ENCODE measurements at places on chromosomes 7 and 10.
A peak's percentile ranks its signal among the peaks of the same experiment; 100 is the strongest.

- no peak for DNase-seq
Measured at GRCh38 chr10:125979976-125980375, 83.6 kb downstream of the FANK1 start.

DNA sequence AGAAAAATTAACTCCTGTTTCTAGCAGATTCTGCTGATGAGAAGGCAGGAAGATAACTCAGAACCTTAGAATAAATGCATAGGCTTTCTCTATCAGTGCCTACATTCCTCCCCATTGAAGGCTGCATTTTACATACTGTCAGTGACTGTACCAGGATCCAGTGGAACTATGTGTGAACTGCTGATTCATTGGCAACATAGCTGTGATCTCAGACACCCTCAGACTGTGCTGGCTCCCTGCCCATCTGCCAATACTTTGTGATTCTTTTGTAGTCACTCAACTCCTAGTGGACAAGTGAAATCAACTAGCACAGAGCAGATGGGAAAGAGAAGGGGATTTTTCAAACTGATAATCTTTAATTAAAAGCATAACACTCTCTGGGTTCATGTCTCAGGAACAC is 375.8 kb downstream of the MDFIC start:
- DNase-seq, result no peak

GRCh38 chr10:22681783-22682183 is 32.6 kb downstream of the PIP4K2A start:
- DNase-seq, result peak; percentile 25

DNA sequence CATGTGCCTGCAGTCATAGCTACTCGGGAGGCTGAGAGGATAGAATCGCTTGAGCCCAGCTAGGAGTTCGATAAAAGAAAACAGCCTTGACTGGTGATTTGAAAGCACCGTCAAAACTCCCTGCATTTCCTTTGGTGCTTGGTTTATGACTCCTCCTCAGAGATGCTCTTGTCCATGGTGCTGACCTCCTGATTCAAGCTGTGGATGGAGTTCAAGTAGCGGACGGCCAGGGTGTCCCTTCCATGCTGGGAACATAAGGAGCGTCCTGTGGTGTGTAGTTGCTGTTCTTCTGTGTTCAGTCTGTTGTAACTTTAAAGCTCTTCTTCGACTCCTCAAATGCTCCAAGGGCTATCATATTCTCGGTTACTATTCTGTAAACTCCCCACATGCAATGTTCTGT is 382.5 kb upstream of the KIAA1217 start:
- DNase-seq, result no peak

DNA sequence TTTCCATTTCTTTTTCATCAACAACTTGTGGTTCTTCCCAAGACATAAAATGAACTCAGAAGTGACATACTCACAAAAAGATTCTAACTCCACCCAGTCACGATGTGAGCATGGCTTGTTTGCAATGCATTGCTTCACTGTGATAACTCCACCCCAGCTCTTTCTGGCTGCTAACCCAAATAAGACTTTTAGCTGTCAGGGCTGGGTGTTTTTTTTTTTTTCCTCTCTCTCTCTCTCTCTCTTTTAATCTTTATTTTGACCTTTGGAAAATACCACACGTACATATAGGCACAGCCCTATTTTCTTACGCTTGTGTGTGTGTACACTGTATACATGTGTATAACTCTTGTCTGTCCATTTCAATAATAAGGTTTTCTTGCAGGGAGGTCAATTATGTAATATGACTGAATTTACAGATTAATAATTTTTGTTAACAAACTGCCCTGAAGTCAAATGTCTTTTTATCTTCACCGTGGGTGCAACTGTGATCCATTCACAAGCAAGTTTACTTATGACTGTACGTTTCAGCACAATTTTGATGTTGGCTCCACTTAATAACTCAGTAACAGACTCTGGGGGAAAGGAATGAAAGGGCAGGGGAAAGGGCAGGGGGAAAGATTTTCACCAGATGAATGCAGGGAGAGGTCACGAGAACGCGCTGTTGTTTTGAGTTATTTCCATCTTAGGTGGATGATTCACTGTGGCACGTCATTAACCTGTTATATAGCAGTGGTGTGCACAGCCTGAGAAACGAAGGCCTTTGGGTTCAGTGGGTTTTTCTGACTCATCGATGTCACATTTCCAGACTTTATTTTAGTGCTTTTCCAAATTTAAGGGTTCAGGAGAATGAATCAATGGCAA is 49.1 kb downstream of the APBB1IP start:
- DNase-seq, result peak; percentile 49

DNA sequence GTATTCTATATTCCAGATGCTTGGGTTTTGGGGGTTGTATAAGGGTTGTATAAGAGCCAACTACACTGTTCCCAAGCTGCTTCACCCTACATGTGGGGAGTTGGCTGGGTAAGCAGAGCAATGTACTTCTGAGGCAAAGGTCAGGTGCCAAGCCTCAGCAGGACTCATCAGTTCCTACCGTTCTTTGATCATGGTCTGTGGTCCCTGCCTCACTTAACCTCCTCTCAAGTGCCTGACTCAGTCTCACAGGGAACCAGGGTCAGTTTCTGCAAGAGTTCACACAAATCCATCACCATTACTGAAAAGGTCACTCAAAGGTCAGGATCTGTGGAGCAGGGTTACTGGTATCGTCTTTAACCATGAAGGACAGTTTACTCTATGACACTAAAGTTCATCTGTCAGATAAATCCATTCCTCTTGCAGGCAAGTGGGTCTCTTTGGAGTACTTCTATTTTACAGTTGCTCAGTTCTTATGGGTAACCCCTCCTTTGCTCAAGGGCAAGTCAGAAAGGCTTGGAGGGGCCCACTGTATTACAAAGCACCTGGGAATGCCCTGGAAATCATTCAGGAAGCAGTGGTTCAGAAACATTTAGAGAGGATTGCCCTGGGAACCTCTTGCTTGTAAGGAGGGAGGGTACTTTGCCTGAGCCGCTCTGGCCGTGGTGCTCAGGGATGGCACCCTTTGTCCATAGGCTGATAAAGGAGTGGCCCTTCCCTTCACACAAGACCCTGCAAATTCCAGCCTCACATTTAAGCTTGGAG is 184.3 kb upstream of the CDCA7L start:
- DNase-seq, result no peak

GRCh38 chr7:105191331-105191730 is 177.3 kb downstream of the KMT2E start:
- no peak for DNase-seq

- DNase-seq, result no peak
Measured at GRCh38 chr7:55574051-55574717, 1.9 kb upstream of the VOPP1 start.

- DNase-seq, result no peak
Measured at GRCh38 chr7:123729218-123729578, 19.6 kb downstream of the WASL start.

GRCh38 chr10:94680544-94680943 is 3.0 kb upstream of the CYP2C18 start:
- no peak for DNase-seq

GRCh38 chr7:104984585-104985258 is 29.3 kb upstream of the KMT2E start:
- DNase-seq, result no peak

DNA sequence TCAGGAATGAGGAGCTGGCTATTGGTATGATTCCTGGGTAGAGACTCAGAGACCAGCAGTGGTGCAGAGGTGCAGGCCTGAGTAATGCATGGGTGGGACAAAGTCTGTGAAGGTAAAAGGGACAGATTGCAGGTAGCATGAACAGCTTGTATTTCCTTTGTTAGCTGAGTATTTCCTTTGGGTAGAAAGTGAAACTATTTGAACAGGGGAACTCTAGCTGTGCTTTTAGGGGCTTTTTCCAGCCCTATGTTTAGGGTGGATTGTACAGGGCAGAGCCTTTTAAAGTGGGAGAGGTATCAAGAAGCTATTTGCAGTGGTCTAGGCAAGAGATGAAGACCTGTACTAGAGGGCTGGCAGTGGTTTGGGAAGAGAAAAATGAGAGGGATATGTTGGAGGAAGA is 739.9 kb downstream of the REEP3 start:
- no peak for DNase-seq

DNA sequence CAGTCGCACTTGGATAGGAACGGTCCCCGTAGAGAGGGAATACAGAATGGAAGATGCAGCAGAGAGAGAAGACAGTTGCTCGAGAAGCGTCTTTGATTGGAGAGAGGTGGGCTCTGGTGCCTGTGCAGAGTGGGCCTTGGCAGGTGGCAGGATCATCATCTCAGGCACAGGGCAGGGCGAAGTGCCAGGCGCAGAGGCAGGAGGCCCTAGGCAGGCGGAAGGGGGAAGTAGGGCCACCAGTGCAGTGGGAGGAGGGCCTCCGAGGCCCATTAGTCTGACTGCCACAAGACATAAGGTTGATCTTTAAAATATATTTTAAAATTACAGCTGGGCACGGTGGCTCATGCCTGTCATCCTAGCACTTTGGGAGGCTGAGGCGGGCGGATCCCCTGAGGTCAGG is 10.1 kb downstream of the CARD11 start:
- DNase-seq, result no peak

DNA sequence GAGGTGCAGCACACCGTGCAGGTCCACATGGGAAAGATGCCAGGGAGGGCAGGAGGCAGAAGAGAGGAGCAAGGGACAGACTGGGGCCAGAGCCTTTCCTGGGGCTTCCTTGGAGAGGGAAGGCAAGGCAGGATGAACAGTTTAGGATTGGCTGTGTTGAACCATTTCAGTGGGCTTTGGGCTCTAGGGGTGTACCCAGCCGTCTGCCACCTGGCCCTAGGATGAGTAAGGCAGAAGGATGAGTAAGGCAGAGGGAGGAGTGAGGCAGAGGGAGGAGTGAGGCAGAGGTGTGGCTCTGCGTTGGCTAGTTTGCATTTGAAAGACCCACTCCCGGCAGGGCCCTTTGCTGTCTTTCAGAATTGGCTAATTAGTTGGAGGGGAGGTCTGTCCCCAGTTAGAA is 31.5 kb upstream of the PRF1 start:
- DNase-seq, result no peak

GRCh38 chr10:25766687-25767221 is 167.3 kb upstream of the MYO3A start:
- DNase-seq, result no peak

- no peak for DNase-seq
Measured at GRCh38 chr7:71208881-71209280, 76.9 kb downstream of the GALNT17 start.

GRCh38 chr7:149321978-149322541 is 60.1 kb downstream of the ZNF783 start:
- no peak for DNase-seq

- DNase-seq, result no peak
Measured at GRCh38 chr7:98464558-98464940, 63.7 kb upstream of the BAIAP2L1 start.

- DNase-seq, result no peak
Measured at GRCh38 chr7:140033779-140034363, 28.9 kb downstream of the PARP12 start.

GRCh38 chr10:51694086-51694768 is 5.2 kb downstream of the CSTF2T start:
- DNase-seq, result no peak

DNA sequence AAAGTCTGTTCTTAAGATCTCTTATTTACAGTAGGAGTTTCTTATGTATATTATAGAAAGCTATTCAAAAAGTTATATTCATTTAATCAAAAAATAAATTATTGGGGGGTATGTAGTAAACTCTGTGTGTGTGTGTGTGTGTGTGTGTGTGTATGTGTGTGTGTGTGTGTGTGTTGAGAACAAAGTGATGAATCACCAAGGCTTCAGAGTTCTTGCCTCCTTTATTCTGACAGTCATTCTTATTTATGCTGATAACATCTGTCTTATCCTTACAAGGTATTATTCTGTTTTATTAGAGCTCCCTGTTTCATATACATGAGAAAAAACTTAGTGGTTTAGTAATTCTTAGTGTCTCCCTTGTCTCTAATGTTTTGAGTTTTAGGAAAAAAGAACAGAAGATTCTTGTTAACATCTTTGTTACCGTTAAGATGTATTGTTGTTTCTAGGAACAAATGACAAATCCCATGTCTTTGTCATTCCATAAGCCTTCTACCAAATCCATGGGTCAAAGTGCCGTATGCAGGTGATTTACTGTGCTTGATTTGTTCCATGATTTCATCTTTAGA is 424.0 kb downstream of the EXOC4 start:
- DNase-seq, result no peak

GRCh38 chr10:47013507-47014154 is 102.4 kb downstream of the PTPN20 start:
- DNase-seq, result no peak

DNA sequence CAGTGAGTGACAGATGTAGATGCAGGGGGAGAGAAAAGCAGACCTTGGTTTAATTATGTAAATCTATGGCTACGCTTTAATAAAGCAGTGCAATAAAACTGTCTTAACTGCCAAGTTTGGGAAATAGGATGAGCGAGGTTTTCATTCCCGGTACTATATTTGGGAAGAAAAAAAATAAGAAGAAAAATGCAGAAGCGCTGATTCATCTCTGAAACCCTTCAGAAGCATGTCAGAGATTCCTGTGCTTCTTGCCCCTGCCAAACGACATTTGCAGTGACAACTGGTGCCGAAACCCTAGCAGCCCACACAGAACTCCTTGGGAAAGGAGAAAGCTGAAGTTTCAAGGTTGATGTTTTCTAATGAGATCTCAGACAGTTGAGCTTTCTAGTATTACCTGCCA is 380.7 kb downstream of the REEP3 start:
- DNase-seq, result no peak

GRCh38 chr10:128943111-128943510 is 523.9 kb upstream of the MGMT start:
- DNase-seq, result no peak

DNA sequence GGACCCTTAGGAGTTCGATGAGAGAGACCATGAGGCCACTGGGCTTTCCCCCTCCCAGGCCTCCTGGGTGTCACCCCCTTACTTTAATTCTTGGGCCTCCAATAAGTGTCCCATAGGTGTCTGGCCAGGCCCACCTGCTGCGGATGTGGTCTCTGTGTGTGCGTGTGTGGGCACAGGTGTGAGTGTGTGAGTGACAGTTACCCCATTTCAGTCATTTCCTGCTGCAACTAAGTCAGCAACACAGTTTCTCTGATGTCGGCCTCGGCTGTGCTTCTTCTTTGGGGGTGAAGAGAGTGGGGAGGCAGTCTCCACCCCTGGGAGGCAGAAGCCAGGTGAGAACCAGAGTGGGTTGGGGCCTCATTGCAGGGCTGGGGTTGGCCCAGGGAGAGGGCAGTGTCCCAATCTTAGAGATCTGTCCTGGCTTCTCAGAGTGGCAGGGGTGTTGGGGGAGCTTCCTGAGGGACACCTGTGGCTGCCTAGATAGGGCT is 1.5 kb downstream of the PVRIG start:
- DNase-seq, result peak; percentile 70

DNA sequence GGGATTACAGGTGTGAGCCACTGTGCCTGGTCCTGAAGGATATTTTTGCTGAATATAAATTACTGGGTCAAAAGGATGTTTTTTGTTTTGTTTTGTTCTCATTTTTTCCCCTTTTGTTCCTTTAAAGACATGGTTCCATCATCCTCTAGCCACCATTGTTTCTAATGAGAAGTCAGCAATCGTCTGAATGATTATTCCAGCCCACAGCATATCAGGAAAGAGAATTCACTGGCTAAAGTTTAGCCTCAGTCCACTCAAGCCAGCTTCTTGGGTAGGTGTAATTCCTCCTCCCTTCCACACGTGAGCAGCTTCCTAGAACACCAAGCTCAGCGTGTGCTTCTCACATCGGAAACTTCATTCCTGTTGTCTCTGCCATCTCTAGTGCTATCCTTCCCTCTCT is 112.8 kb upstream of the INSIG1 start:
- DNase-seq, result no peak

- DNase-seq, result no peak
Measured at GRCh38 chr10:59354434-59354833, 7.9 kb downstream of the FAM13C start.

Measured in T-helper 9 cell (primary cell).